Cortex of kidney (tissue), 1 donor: ENCODE measurements at places on chromosomes 4 and X.

DNA sequence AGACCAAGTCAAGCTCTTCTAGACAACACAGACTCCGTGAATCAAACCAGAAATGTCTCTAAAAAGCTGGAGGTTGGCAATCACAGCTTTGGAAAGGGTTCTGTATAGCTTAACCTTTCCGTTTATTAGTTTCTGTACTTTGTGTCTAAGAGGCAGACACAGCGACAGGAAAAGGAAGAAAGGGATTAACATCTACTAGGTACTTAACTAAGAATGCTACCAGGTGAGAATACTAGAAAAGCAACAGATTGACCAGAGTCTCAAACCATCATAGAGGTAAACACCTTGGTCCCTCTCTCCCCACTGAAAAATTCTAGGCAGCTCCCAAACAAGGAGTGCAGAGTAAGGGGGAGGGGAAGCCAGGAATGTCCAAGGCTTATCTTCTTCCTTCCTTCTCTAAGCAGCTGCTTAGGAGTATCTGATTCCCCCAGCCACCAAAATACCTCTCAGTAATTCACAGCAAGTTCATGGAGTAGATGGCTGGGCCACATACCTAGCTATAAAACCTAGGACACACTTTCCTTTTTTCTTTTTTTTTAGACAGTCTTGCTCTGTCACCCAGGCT lies 80.8 kb downstream of the APBB2 start:
- DNase-seq, result no peak

DNA sequence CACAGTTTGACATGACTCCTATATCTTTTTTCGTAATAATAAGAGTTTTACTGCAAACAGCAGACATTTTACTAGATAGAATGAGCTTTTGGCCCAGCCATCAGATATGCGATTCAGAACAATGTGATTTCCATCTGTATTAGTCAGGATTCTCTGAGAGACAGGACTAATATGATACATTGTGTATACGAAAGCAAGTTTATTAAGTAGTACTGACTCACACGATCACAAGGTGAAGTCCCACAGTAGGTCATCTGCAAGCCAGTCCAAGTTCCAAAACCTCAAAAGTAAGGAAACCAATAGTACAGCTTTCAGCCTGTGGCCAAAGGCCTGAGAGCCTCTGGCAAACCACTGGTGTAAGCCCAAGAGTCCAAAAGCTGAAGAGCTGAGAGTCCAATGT lies 24.1 kb downstream of the CXCL8 start:
- no peak for DNase-seq

- DNase-seq, result no peak
These were observed 305.6 kb upstream of the DIPK2B start for GRCh38 chrX:45506149-45506730.

GRCh38 chr4:65924843-65925242 lies 254.6 kb upstream of the EPHA5 start:
- no peak for DNase-seq

DNA sequence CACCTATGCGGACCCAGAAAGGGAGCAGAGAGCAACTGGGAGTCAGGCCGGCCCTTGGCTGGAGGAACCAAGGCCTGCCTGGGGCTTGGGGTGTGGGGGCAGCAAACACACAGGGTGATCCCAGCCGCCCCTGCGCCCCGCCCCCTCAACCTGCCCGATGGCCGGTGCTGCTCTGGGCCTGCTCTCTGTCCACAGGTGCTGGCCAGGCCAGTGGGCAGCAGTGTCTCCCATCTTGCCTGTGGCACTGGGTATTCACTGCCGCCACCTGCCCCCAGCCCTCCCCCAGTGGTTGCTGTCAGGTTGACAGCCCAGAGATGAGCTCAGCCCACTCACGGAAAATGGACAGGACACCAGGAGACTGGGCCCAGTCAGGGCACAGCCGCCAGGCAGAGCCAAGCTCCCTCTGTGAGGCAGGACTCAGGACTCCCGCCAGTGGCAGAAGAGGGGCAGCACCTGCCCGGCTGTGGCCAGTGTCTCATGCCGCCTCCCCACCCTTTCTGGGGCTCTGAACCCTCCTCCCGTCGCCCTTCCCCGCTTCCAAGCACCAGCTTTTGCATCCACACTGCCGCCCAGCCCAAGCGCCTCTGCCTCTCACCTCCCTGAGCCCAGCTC lies 4.7 kb downstream of the NKX1-1 start:
- DNase-seq, result no peak

DNA sequence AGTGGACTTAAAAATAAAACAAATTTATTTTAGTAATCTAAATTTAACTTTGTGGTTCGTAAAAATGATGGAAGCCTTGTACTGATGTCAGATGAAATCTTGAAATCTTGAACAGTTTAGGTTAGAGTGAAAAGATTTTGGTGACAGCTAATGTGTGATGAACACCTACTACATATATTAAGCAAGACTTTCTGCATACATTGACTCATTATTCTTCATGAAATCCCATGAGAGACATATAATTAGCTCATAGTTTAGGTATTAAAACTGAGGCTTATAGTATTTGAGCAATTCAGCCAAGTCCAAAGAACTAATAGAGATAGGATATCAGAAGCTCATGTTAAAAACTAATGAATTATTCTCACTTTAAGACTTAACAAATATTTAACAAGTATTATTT lies 66.9 kb upstream of the PCDH7 start:
- DNase-seq, result no peak

DNA sequence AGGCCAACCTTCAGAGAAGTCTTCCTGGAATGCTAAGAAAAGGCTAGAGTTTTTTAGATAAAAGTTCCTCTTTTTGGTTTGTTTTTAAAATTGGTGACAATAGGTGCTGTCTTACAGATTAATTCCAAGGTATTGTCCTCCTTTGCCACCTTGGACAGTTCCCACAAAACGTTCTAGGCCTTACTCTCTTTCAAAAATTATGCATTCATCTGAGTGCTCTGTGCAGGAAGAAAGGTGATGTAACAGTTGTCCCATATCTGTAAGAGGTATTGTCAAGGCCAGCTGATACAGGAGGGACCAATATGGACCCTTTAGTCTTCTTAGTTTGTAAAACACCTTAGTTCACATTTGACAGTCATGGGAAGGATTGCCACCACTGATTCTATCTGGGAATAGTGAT lies 15.9 kb upstream of the CXCL5 start:
- no peak for DNase-seq

DNA sequence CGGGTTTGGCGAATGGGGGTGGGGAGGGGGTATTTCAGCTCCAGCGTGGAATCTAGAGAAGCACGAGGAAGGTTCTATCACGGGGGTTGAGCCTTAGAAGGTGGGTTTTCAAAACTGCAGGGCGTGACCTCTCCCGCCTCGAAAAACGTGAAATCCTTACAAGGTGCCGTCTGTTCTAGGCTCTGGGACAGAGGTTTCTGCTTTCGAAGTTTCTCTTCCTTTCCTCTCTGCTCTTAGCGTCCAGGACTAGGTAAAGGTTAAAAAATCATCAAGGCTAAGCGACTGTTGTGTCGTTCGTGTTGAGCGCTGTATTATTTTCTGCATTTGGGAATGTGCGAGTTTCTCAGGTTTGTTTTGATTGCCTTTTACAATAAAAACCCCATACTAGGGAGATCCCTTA lies 1.1 kb downstream of the FHL1 start:
- no peak for DNase-seq

- no peak for DNase-seq
These were observed 82.1 kb downstream of the JAKMIP1 start for GRCh38 chr4:6118201-6118600.

DNA sequence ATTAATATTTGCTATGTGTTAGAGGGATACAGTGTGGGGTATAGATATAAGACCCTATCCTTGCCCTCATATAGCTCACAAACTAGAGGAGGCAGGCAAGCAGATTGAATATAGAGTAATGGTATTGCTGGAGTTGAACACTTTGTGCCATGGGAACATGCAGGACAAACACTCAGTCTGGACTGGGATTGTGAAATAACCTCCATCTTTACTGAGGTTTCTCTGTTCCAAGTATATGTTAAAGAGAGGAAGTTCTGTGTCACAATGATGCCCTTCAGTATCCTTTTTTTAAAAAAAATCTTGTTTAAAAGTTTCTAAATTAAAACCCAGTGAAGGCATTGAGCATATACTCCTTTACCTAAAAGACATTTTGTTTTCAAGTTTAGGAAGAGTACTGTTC lies 8.7 kb downstream of the FABP2 start:
- no peak for DNase-seq

DNA sequence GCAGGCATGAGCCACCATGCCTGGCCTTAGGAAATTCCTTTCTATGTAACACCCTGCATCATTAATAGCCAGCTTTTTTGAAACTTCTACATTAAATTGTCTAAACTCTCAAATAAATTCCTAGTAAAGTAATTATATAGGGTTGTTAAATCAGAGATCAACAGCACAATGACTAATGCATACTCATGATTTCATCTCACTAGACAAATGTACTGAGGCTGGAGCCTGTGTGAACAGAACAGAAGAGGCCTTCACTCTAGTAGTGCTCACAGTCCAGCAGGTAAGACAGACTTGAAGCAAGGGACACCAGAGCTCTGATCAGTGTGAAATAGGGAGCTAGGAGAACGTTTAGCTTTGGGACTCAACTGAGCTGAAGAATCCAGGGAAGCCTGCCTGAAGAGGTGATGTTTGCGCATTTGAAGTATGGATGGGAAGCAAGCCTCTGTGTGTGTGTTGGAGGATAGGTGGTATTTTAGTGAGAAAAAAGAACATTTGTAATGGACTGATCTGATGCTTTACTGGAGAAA lies 3.9 kb downstream of the ZFP42 start:
- no peak for DNase-seq

DNA sequence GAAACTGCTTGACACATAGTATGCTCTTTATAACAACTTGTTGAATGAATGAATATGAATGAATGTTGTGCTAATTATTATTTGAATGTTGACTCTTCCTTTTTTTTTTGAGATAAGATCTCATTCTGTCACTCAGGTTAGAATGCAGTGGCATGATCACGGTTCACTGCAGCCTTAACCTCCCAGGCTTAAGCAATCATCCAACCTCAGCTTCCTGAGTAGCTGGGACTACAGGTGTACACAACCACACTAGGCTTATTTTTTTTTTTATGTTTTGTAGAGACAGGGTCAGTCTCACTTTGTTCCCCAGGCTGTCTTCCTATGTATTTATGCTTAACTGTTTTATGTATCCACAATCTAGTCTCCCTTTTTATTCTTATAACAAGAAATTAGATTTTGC lies 114.7 kb upstream of the WDFY3 start:
- no peak for DNase-seq

DNA sequence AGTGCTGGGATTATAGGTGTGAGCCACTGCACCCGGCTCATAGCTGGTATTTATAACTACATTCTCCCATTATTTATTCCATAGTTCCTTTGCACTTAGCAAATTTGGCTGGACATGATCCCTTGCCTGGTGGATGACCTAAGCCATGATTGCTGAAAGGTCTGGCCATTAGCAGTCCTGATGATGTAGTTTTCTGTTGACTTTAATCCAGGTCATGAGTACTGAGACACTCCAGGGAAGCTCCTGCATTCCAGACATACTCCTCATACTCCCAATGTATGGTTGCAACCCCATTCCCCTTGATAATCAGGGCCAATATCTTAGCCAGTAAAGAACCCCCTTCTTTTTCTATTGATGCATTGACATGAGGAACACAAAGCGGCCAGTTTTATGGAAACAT lies 24.4 kb upstream of the MGST2 start:
- no peak for DNase-seq

DNA sequence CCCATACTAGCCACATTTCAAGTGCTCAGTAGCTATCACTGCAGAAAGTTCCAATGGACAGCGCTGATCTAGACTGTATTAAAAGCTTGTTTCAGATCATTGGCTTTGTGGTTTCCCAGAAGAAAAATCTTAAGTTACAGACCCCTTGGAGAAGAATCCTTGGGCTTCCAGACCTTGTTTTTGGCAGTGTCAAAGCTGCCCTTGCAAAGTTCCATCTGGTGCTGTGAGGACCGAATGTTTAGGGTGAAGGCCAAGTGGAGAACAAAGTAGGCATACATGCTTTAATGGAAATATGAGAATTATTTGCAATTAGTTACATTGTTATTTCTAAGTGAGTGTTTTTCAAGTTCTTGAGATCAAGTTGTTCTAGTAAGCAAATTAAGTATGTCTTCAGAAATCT lies 144.7 kb downstream of the FRMPD4 start:
- no peak for DNase-seq

DNA sequence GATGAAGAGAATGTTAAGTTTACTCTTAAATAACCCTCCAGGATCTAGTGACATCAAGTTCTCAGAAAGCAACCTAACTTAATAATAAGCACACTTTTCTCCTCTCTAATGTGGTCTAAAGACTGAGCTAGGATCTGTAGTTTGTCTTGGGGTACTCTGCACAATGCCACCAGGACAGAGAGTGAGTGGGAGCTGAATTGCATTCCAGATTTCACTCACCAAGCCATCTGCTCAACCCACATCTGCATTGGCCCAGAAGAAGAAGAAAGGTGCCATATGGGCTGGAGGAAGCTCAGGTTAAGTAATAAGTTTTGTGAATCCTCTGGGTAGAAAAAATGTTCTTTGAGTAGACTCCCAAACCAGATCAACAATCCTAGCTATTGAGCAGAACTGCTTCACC lies 384.6 kb downstream of the PPP3CA start:
- no peak for DNase-seq

DNA sequence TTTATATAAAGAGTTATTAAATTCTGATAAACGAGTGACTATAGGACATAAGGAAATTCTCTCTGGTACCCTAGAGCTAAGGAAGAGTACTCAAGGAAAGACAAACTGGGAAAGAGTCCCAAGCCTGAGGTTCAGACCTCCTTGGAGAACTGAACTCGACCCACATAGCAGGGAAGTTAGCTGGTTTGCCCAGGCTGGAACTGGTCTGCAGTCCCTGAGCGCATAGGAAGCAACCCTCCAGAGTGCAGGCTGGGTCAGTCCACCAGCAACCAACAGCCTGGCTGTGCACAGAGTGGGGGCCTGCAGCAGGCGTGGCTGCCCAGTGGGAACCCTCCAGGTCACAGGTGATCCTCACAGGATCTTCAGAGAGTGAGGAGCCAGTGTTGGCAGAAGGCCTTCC lies 114.1 kb downstream of the SOWAHB start:
- DNase-seq, result no peak

DNA sequence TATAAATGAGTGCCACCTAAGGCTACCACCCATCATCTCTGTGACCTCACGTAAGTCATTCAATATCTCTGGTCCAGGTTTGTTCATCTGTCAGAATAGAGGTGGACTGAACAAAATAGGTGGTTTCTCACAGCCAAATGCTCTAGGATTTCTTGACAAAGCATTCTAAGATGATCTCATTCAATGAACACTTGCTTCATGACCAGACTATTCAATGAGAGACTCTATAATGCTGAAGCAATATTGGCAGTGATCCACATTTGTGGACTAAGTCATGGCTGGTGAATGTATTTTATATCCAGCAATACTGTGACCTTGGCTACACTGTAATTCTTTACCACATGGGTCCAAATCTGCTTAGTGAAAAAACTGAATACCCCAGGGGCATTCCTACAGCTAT lies 37.9 kb downstream of the LDB2 start:
- no peak for DNase-seq

- DNase-seq, result no peak
These were observed 49.5 kb upstream of the TMLHE start for GRCh38 chrX:155662282-155662681.
